ENCODE measurements at places on chromosomes 4 and X. TPM values are rescaled to one million over a fixed set of nuclear protein-coding genes. Genes with fewer than 3 reads are reported as not detected.

EMCN gene
- 48.1 TPM for total RNA-seq

APOOL gene
- total RNA-seq: 26.5 TPM

MGAT4D gene
- not detected for total RNA-seq

ZNF41 gene
- 12.7 TPM for total RNA-seq

HMX1 gene
- not detected for total RNA-seq

AVPR2 gene
- 2.3 TPM for total RNA-seq

STATH gene
- total RNA-seq: not detected

ASMT gene
- total RNA-seq: 0.22 TPM

DCLK2 gene
- total RNA-seq: 3.4 TPM

DNA sequence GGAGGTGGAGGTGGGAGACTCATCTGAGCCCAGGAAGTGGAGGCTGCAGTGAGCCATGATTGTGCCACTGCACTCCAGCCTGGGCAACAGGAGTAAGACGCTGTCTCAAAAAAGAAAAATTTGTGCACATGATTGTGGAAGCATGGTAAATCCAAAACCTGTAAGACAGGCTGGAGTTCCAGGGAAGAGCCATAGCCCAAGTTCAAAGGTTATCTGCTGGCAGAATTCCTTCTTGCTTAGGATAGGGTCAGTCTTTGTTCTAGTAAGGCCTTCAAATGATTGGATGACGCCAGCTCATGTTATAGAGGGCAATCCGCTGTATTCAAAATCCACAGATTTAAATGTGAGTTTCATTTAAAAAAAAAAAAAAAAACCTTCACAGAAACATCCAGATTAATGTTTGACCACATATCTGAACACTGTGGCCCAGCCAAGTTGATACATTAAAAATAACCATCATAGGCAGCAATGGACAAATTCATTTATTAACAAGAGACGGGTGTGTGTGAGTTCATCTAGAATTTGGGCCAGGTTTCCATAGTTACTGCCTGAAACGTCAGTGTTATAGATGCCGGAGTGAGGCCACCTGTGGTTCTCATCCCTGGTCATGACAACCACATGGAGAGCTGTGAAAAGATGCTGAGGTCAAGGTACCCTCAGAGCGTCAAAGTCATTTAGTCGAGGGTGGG, 35.2 kb upstream of the SLC2A9 start:
- DNase-seq: no peak
- no peaks in the 10 kb centered on the region for H3K27me3 ChIP-seq
- no peaks in the 10 kb centered on the region for H3K4me1 ChIP-seq
- H3K4me3 ChIP-seq: no peak overlapping the region
- peak overlapping the region; percentile 51 for H3K27ac ChIP-seq
- no peaks in the 10 kb centered on the region for H3K36me3 ChIP-seq

DNA sequence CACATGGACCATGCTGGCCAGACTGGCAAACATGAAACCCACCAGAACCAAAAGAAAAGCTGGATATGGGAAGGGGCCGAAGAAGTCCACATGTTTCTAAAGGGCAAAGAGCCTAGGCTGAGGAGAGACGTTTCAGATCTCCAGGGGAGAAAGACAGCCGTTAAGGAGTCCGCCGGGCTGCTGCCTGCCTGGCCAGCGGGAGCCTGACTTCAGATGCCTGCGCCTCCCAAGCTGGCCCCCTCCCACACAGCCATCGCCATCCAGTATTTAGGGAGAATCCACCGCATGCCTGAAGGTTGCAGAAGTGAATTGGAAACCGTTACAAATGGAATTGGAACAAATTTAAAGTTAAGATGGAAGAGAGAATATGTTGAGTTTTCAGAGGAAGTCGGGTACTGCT, 2.9 kb downstream of the TBL1X start:
- H3K4me3 ChIP-seq: peak overlapping the region; percentile 72
- no peak overlapping the region for H3K27ac ChIP-seq
- no peaks in the 10 kb centered on the region for H3K27me3 ChIP-seq
- H3K36me3 ChIP-seq: no peaks in the 10 kb centered on the region
- DNase-seq: no peak

DNA sequence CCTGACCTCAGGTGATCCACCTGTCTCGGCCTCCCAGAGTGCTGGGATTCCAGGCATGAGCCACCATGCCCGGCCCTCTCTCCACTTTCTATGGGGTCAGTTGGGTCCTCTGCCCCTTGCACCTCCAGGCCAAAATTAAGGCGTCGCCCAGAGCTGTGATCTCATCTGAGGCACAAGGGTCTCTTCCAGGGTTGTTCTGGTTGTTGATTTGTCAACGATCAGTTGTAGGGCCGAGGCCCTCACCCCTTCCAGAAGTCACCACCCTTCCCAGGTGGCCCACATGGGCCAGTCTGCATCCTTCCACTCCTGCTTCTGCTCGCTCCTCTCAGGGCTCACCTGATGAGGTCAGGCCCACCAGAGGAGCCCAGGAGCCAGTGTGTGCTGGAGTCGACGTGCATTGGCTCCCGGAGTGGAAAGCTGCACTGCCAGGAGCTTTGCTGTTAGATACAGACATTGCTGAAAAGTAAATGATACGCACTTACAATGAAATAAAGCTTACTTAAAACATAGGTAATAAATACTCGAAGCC, 14.3 kb upstream of the TMEM271 start:
- no peaks in the 10 kb centered on the region for H3K36me3 ChIP-seq
- no peaks in the 10 kb centered on the region for H3K27me3 ChIP-seq
- H3K27ac ChIP-seq: no peak overlapping the region

- no peaks in the 10 kb centered on the region for H3K4me1 ChIP-seq
- H3K36me3 ChIP-seq: no peaks in the 10 kb centered on the region
- no peak overlapping the region for H3K4me3 ChIP-seq
- no peaks in the 10 kb centered on the region for H3K27me3 ChIP-seq
- H3K27ac ChIP-seq: no peak overlapping the region
- no peak for DNase-seq
These were observed 127.8 kb downstream of the UBE2K start for GRCh38 chr4:39825741-39826231.

DNA sequence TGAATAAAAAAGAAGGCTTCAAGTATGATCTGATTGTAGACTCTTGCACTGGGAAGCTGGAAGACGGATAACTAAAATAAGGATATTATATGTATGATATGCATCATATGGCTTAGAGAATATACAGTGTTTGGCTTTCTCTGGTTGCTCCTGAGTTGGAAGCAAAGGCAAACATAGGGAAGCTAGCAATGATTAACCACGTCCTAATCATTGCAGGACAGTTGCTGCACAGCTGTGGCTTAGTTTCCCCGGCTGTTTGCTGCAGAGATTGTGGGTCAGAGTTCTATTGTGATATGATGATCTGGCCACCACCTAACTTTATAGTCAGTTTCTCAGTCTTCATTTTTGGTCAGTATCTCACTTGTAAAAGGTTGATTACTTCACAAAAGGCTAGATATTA, 36.3 kb upstream of the PARM1 start:
- H3K4me3 ChIP-seq: no peak overlapping the region
- DNase-seq: no peak
- H3K27me3 ChIP-seq: no peaks in the 10 kb centered on the region
- no peaks in the 10 kb centered on the region for H3K4me1 ChIP-seq
- H3K27ac ChIP-seq: no peak overlapping the region

DNA sequence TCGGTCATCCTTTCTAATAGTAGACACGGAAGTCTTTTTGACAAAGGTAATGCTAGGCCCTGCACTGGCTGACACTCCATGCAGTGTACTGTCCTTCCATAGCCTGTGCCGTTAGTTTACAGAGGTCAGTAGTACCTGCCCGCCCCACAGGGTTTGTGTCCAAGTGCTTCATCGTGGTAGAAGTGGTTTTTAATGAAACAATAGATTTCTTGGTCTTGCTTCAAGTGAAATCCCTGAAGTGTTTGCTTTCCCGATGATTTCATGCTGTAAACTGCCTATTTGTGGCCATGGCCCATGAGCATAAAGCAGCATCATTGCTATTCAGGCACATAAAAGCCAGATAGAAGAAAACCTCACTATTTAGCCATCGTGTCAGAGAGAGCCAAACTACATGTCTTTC, 139.3 kb downstream of the GPR143 start:
- DNase-seq: no peak
- H3K36me3 ChIP-seq: no peaks in the 10 kb centered on the region
- H3K27ac ChIP-seq: no peak overlapping the region
- H3K4me3 ChIP-seq: no peak overlapping the region
- H3K4me1 ChIP-seq: no peaks in the 10 kb centered on the region

GRCh38 chrX:70289168-70289792, 447 bp downstream of the PDZD11 start:
- H3K4me3 ChIP-seq: peak overlapping the region; percentile 84
- no peaks in the 10 kb centered on the region for H3K27me3 ChIP-seq
- H3K27ac ChIP-seq: no peak overlapping the region
- H3K36me3 ChIP-seq: no peaks in the 10 kb centered on the region
- no peak for DNase-seq

DNA sequence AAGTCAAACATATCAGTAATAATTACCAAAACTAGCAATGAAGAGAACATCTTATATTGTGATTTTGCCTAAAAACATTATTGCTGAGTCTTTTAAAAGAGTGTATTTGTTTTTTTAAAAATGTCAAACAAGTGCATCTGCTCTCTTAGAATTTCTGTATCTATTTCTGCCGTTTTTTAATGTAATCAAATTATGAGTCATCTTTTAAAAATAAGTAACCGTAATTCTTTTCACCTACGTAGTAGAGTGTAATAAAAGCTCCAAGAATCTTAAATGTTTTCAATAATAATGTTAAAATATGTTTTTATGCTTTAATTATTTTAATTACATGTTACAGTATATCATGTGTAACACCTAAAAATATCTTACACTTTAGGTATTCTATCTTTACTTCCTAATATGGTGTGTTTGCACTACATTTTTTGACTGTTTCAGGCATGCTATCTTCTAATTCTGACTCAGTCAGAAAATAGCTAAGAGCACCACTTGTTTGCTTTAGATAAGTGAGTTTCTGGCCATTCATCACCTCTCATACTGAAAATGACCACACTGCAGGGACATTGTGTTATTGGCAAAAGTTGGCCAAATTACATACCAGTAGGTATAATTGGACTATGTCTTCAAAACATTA, 368.5 kb downstream of the PCDH7 start:
- no peak for DNase-seq
- no peaks in the 10 kb centered on the region for H3K4me1 ChIP-seq
- no peak overlapping the region for H3K27ac ChIP-seq

DNA sequence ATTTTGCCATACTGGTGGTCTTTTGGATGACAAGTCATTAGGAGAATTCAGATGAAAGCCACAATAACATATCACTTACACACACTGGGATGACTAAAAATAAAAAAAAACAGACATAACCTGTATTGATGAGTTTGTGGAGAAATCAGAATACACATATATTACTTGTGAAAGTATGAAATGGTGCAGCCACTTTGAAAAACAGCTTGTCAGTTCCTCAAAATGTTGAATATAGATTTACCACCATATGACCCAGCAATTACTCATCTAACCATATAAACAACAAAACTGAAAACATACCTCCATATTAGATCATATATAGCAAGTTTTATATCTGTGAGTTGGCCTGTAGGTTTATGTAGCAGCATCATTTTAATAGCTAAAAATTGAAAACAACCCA, 608.7 kb downstream of the TLL1 start:
- no peaks in the 10 kb centered on the region for H3K36me3 ChIP-seq
- no peaks in the 10 kb centered on the region for H3K4me1 ChIP-seq
- DNase-seq: no peak

DNA sequence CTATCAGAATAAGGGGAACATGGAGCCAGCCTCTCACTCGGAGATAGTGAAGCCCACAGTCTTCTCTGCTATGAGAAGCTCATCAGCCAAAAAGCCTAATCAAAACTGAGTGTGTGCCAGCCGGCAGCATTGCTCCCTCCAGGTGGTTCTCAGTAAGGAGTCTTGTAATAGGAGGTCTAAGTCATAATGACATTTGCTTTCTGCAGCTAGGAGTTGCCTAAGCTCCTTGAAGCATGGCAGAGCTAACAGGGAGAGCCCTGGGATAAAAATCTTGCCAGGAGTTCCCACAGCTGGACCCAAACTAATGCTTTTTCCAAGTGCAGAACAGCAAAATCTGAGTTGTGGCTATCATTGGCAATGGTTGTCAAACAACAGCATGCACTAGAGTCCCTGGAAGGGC, 245.2 kb downstream of the SPATA18 start:
- H3K27ac ChIP-seq: no peak overlapping the region
- H3K27me3 ChIP-seq: no peaks in the 10 kb centered on the region
- H3K4me1 ChIP-seq: no peaks in the 10 kb centered on the region
- no peaks in the 10 kb centered on the region for H3K36me3 ChIP-seq
- H3K4me3 ChIP-seq: no peak overlapping the region
- DNase-seq: no peak

- H3K27ac ChIP-seq: no peak overlapping the region
- no peak for DNase-seq
These were observed 36.1 kb downstream of the DHRSX start for GRCh38 chrX:2464677-2465166.

GRCh38 chrX:65451663-65452062, 82.9 kb downstream of the LAS1L start:
- H3K4me1 ChIP-seq: no peaks in the 10 kb centered on the region
- H3K27me3 ChIP-seq: no peaks in the 10 kb centered on the region
- peak; percentile 2 for DNase-seq
- no peaks in the 10 kb centered on the region for H3K36me3 ChIP-seq
- no peak overlapping the region for H3K4me3 ChIP-seq

GRCh38 chr4:96675896-96676295, 836.0 kb downstream of the PDHA2 start:
- H3K36me3 ChIP-seq: no peaks in the 10 kb centered on the region
- DNase-seq: no peak
- H3K27me3 ChIP-seq: no peaks in the 10 kb centered on the region
- no peak overlapping the region for H3K4me3 ChIP-seq
- no peaks in the 10 kb centered on the region for H3K4me1 ChIP-seq

GRCh38 chr4:150328496-150328895, 250.3 kb downstream of the DCLK2 start:
- H3K27ac ChIP-seq: no peak overlapping the region
- no peak overlapping the region for H3K4me3 ChIP-seq
- H3K36me3 ChIP-seq: no peaks in the 10 kb centered on the region
- no peaks in the 10 kb centered on the region for H3K27me3 ChIP-seq
- DNase-seq: no peak

DNA sequence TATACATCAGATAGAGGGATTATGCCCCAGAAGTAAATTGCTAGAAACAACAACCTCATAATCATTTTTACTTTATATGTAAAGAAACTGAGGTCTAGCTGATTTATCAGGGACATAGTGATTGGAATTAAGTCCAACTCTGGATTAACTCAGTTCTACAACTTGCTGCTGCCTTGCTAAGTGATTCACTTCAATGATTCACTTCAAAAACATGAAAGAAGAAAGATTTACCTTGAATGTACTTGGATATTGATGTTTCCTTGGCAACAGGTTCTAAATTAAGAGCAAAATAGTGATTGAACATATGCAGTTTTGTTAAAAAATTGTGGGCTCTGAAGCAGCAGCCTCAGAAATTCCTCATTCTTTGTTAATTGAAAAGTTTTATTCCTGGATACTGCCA, 99.8 kb upstream of the H2AZ1 start:
- no peak overlapping the region for H3K27ac ChIP-seq
- no peaks in the 10 kb centered on the region for H3K4me1 ChIP-seq
- H3K4me3 ChIP-seq: no peak overlapping the region
- H3K36me3 ChIP-seq: no peaks in the 10 kb centered on the region
- H3K27me3 ChIP-seq: no peaks in the 10 kb centered on the region
- no peak for DNase-seq

- DNase-seq: peak; percentile 95
- peak within 1 kb of the TSS; percentile 86 for H3K27ac ChIP-seq
- peak within 1 kb of the TSS; percentile 100 for H3K4me3 ChIP-seq
- no peaks in the 10 kb centered on the region for H3K27me3 ChIP-seq
These were observed at the start of gene SMARCAD1 for GRCh38 chr4:94207469-94208224. Gene SMARCAD1, plus strand, starts transcription at chr4:94207865. Its CDS starts 530 bp downstream, at chr4:94208395.

GRCh38 chr4:161937596-161937995, 226.2 kb downstream of the FSTL5 start:
- DNase-seq: no peak
- no peaks in the 10 kb centered on the region for H3K27me3 ChIP-seq
- no peaks in the 10 kb centered on the region for H3K4me1 ChIP-seq
- no peaks in the 10 kb centered on the region for H3K36me3 ChIP-seq
- no peak overlapping the region for H3K27ac ChIP-seq
- H3K4me3 ChIP-seq: no peak overlapping the region
